Adrenal gland (tissue), 19 donors: ENCODE measurements at places on chromosomes 12 and 14. TPM values are rescaled to one million over a fixed set of nuclear protein-coding genes. Genes with fewer than 3 reads are reported as not detected.

MYRFL gene
- polyA plus RNA-seq: 0.97 TPM

DNA sequence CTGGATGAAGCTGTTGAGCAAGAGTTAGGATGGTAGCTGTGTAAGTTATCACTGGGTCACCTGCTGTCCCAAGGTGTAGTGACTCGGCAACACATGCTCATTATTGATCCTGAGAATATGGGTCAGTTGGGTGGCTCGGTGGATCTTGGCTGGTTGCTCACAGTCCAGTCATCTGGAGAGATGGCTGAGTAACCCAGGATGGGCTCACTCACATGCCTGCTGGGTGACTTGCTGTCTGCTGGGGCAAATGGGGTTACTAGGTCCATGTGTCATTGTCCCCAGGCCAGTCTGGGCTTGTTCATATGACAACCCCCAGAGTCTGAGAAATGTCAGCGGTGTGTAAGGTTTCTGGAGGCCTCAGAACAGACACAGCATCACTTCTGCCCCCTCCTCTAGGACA, 69.5 kb downstream of the SLC15A4 start:
- H3K4me1 ChIP-seq: no peaks in the 10 kb centered on the region
- no peaks in the 10 kb centered on the region for H3K36me3 ChIP-seq
- no peak for DNase-seq
- no peaks in the 10 kb centered on the region for H3K27me3 ChIP-seq
- H3K4me3 ChIP-seq: no peak overlapping the region

DNA sequence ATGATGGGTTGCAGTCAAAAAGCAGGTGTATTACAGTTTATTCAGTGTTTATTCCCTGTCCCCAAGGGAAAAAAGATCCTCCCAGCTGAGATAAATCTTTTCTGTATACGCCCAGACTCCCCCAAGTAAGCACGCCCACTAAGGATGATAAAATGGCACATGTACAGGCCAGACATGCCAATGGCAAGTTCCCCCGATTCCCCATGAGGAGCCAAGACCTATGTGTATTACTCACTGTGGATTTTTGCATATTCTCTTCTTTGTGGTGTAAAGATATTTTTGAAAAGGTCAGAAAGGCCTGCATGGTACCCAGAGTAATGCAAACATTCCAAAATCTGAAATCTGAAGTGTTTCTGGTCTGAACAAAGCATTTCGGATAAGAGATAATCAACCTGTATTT, 22.2 kb downstream of the NR2C1 start:
- DNase-seq: no peak
- no peak overlapping the region for H3K4me3 ChIP-seq
- peaks cover 43% of the 10 kb centered on the region for H3K36me3 ChIP-seq
- peaks cover 4% of the 10 kb centered on the region for H3K4me1 ChIP-seq
- no peaks in the 10 kb centered on the region for H3K27me3 ChIP-seq
- no peak overlapping the region for H3K27ac ChIP-seq

DNA sequence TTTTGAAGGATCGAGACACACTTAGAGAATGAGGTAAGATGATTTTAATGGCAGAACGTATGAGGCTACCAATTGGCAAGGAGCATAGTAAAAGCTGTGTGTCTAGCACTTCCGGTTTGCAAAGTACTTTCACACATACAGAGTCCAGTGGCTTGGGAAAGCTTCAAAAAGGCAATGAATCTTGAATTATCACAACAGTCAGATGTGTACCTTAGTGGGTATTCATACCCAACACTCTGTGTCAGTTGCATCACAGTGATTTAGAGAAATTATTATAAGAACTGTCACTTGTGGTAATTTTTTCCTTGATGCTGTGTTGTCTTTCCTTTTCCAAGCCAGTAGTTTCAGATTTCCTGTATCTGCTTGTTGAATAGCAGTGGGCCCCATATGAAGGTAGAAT, 424.1 kb downstream of the PCNX1 start:
- no peak overlapping the region for H3K4me3 ChIP-seq
- H3K4me1 ChIP-seq: peaks cover 9% of the 10 kb centered on the region
- no peaks in the 10 kb centered on the region for H3K36me3 ChIP-seq

DNA sequence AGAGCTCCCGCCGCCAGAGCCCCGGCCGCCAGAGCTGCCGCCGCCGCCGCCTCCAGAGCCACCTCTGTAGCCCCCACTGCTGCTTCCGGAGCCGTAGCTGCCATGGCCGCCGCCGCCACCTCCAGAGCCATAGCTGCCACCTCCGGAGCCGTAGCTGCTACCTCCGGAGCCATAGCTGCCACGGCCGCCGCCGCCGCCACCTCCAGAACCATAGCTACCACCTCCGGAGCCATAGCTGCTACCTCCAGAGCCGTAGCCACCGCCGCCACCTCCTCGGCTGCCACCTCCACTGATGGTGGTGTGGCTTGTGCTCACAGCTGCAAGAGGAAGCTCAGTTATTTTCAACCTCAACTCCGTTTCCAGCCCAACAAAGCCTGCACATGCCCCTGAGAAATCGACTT, 4.9 kb downstream of the KRT1 start:
- H3K27ac ChIP-seq: no peak overlapping the region
- H3K36me3 ChIP-seq: no peaks in the 10 kb centered on the region
- H3K4me1 ChIP-seq: no peaks in the 10 kb centered on the region
- no peak for DNase-seq

GRCh38 chr14:105325716-105326567, 11.4 kb downstream of the PACS2 start:
- H3K27me3 ChIP-seq: no peaks in the 10 kb centered on the region
- H3K27ac ChIP-seq: no peak overlapping the region
- H3K4me3 ChIP-seq: no peak overlapping the region

- H3K27ac ChIP-seq: no peak overlapping the region
- peak; percentile 36 for DNase-seq
- H3K4me3 ChIP-seq: no peak overlapping the region
Measured at GRCh38 chr12:92244036-92244435, 98.4 kb upstream of the BTG1 start.

- H3K36me3 ChIP-seq: peaks cover 55% of the 10 kb centered on the region
- DNase-seq: no peak
- H3K27ac ChIP-seq: no peak overlapping the region
Measured at GRCh38 chr14:88612981-88613380, 50.1 kb downstream of the ZC3H14 start.

GRCh38 chr14:23937203-23937602, 16.4 kb upstream of the DHRS4 start:
- H3K27ac ChIP-seq: no peak overlapping the region
- no peaks in the 10 kb centered on the region for H3K4me1 ChIP-seq
- no peaks in the 10 kb centered on the region for H3K27me3 ChIP-seq
- no peak for DNase-seq
- no peak overlapping the region for H3K4me3 ChIP-seq

DNA sequence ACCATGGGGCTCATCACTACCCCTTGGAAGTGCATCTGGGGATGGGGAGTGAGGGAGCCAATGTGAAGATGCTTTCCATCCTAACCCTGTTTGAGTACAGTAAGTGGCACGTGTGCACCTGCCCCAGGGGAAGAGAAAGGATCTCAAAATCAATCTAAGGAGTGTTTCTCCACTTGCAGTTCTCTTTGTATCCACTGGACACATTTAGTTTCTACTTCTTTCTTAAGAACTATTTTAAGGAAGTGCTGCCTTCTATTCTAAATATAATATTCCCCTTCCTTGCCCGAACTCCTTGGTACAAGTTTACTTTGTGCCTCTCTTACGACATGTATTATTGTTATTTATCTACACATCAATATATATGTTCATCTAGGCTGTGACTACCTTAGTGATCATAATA, 73.8 kb downstream of the TTC6 start:
- H3K4me1 ChIP-seq: no peaks in the 10 kb centered on the region
- no peak for DNase-seq
- H3K27ac ChIP-seq: no peak overlapping the region

DNA sequence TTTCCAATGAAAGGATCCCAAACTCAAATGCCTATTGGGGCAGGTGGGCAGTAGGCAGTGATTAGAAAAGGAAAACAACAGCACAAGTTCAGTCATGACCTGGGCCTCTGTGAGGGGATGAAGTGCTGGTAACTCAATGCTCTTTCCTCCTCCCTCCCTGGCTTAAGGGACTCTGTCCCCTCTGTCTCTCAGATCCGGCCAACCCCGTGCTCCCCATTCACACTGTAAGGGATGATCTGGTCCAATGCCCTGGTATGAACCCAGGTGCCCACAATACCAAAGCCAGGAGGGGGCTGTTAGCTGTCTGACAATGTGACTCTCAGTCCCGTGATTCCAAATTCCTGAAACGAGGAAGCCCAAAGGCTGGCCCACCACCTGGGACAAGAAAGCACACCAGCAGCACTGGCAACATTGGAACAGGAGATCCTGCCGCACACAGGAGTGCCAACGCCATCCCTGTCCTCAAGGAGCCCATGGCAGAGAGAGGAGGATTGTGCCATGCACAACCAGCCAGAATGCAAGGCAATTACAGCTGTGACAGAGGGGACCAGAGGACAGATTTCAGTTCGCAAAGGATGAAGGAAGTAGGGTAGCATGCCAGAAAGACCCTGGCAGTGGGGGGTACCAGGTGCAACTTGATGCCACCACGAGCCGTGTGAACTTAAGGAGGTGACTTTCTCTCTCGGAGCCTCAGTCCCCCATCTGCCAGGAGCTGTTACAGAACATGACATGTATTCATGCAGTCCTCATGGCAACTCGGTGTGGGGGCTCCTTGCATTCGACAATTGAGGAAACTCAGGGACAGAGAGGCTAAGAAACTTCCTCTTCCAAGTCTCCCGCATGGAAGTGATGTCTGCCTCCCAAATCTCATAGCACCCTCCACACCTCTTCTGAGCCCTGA, 37.6 kb downstream of the SERPINA3 start:
- no peak overlapping the region for H3K4me3 ChIP-seq
- no peak overlapping the region for H3K27ac ChIP-seq
- DNase-seq: no peak
- H3K27me3 ChIP-seq: no peaks in the 10 kb centered on the region
- no peaks in the 10 kb centered on the region for H3K36me3 ChIP-seq

GRCh38 chr14:26554069-26554772, 43.6 kb downstream of the NOVA1 start:
- H3K4me1 ChIP-seq: no peaks in the 10 kb centered on the region
- no peak for DNase-seq

OR6J1 gene
- polyA plus RNA-seq: not detected

GRCh38 chr12:31324116-31324844, 1.7 kb downstream of the SINHCAF start:
- H3K4me1 ChIP-seq: peaks cover 45% of the 10 kb centered on the region
- no peaks in the 10 kb centered on the region for H3K27me3 ChIP-seq
- H3K4me3 ChIP-seq: peak overlapping the region; percentile 80
- peak overlapping the region; percentile 94 for H3K27ac ChIP-seq
- DNase-seq: peak; percentile 80

RPL10L gene
- not detected for polyA plus RNA-seq

OAS1 gene
- 31.2 TPM for polyA plus RNA-seq

DNA sequence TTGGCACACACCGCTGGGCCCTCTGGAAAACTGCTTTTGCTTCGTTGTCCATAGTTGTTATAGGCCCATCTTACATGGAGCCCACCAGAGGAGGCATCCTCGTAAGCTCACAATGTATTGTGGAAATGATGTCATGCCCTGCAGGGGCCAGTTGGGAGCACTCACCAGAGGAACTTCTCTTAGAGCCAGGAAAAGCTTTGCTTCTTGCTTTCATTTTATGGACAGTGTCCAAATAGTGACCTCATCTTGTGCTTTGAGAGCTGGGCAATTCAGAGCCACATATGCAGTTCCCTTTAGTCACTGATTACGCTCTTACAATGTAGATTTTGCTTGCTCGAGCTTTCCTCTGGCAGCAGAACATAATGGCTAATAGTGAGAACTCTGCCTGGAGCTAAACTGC, 275.6 kb downstream of the AACS start:
- H3K4me1 ChIP-seq: no peaks in the 10 kb centered on the region
- no peaks in the 10 kb centered on the region for H3K27me3 ChIP-seq
- H3K27ac ChIP-seq: no peak overlapping the region
- H3K36me3 ChIP-seq: no peaks in the 10 kb centered on the region

DNA sequence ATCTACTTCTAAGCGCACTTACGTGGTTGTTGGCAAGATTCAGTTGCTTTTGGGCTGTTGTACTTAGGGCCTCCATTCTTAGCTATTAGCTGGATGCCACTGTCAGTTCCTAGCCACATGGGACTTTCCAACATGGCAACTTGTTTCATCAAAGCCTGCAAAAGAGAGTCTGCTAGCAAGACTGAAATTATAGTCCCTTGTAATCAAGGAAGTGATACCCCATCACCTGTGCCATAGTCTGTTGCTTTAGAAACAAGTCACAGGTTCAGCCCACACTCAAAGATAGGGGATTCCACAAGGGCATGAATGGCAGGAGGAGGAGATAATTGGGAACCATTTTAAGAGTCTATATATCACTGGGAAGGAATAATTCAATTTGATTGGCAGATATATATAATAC, 27.1 kb upstream of the SLC17A8 start:
- H3K4me1 ChIP-seq: no peaks in the 10 kb centered on the region
- no peak overlapping the region for H3K27ac ChIP-seq
- H3K36me3 ChIP-seq: no peaks in the 10 kb centered on the region
- DNase-seq: no peak
- H3K4me3 ChIP-seq: no peak overlapping the region

SERPINA12 gene
- polyA plus RNA-seq: not detected

PHLDA1 gene
- polyA plus RNA-seq: 19.7 TPM

- no peak for DNase-seq
- H3K4me1 ChIP-seq: peaks cover 15% of the 10 kb centered on the region
- H3K4me3 ChIP-seq: no peak overlapping the region
- H3K36me3 ChIP-seq: no peaks in the 10 kb centered on the region
- H3K27ac ChIP-seq: no peak overlapping the region
Measured at GRCh38 chr12:52254965-52255751, 19.3 kb upstream of the KRT86 start.

TTC6 gene
- polyA plus RNA-seq: not detected
